Urinary bladder (tissue), 4 donors: ENCODE measurements at places on chromosomes 5 and 9.

DNA sequence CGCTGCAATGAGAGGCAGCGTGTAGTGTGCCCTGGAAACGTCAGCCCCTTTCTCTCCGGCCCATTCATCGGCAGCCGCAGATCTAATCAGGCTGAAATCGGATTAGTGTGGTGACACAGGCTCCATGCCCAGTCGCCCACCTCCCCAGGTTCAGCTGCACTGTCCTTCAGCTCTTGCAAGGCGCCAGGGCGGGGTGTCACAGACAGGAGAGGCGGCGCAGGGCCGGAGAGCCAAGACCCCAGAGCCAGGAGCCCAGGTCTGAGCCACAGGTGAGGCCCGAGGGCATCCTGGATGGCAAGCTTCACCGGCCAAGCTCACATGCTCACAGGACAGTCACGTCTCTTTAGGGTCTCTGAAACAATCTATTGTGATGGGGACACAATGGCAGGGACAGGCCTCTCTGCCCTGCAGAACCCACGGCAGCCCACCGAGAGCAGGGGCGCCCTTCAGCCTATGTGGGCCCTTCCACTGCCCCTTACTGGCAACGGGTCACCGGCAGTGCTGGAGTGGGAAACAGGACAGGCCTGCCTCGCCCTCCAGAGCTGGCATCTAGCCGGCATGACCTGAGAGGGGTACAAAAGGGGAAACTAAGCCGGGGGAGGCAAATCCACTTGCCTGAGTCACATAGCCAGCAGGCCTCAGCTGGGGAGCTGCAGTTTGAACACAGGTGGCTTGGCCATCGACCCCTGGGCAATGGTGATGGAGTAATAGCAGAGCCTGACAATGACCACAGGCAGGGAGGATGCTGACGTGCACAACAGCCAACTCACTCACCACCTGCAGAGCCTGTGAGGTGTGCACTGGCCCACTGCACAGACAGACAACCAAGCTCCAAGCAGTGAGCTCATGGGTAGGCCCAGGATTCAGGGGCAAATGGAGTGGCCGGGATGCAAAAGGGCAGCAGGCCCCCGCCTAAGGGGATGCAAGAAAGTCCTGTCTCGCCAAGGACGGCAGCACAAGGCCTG lies 48.1 kb downstream of the VAV2 start:
- DNase-seq, result no peak

GRCh38 chr9:115777610-115778009 lies 376.0 kb upstream of the PAPPA start:
- DNase-seq, result peak; percentile 50

DNA sequence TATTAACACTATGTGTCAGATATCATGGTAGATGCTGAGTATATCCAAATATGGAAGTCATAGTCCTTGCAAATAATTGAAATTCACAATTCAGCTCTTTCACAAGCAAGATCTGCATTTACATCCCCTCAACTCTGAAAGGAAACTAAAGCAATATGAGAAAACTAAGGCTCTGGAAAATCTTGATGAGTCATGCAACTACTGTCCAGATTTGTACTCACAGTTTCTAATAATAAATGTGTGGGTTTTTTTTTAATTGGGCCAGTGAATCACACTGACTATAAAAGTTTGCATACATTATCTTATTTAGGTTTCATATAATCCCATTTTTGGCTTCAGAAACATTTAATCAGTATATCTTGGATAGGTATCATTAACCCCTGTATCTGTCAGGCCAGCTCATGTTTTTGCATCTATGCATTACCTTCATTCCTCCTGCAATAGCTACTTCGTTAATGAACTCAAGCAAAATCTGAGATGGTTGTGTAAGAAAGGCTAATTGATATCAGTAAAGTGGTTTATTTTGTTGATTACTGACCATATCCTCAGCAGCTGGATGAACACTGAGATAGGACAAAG lies 58.7 kb upstream of the PRR16 start:
- DNase-seq, result no peak

DNA sequence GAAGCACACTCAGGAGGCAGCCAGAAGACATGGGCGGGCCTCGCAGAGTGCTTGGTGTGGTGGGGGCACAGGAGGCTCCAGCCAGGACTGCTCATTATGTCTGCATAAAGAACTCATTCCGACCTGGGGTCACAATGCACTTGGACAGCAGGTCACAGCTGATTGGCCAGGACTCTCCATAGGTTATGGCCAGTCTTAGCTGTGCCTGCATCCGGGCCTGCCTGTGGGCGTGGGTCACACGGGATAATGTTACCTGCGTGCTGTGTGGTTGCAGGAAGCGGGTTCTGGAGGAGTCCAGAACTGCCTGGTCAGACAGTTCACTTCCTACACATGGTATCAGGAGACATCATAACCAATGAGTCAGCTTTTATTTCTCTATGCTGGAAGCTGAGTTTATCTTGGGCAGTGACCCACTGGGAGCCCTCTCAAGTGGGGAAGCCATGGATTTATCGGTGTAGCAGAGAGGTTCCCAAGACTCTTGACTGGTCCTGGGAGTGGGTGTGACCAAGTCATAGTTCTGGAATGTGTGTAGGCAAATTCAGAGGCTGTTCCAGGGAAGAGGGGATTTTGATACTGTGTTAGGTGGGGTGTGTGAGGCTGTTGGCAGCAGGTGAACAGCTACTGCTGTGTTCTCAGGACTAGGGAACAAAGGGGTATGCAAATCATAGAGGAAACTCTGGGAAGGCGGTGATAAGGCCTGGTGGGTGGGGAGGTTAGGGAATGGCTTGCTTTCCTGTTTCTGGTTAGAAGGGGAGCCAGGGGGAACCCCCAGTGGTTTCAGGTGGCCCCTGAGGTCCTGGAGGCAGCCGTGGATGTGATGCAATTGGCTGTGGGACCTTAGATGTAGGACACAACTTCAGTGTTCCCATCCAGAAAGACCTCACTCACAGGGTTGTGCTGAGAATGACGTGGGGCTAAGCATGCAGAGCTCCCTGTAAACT lies 51.3 kb downstream of the ARHGEF37 start:
- DNase-seq, result no peak

GRCh38 chr5:18465833-18466681 lies 831.8 kb downstream of the TAF11L14 start:
- peak; percentile 52 for DNase-seq

DNA sequence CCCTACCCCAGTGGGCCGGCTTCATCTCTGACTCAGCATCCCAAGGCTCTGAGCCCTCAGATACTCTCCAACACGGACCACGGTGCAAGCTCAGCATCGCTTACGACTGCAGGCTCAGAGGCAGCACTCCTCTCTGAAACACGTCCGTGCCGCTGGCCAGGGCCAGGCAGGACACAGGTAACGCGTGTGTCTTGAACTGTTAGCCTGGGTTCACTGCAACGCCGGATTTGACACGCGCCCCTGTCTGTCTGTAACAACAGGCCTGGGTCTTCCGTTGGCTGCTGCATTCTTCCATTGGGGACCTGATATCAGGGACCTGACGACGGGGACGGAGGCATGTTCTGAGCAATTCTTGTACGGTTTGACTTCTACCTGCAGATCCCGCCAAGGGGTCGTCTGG lies 6.4 kb downstream of the SLC6A3 start:
- no peak for DNase-seq

- DNase-seq, result no peak
These were observed 207.5 kb downstream of the NXNL2 start for GRCh38 chr9:88742483-88742882.

- DNase-seq, result no peak
These were observed 175.7 kb downstream of the MELK start for GRCh38 chr9:36748322-36748899.

DNA sequence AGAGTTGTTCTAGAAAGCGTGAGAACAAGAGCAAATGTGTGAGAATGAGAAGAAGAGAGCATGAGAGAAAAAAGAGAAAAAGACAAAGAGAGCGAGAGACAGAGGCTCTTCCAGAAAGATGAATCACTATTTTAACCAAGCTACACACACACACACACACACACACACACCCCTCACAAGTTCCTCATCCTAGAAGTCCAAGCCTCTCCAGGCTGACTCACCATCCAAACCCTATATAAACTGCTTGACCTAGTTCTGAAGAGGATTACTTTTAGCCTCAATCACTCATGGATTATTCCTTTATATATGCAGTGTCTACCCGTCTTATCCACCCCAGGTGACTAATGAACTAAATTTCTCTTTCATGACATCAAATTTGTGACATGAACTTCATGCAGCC lies 37.6 kb downstream of the C9orf57 start:
- DNase-seq, result no peak

DNA sequence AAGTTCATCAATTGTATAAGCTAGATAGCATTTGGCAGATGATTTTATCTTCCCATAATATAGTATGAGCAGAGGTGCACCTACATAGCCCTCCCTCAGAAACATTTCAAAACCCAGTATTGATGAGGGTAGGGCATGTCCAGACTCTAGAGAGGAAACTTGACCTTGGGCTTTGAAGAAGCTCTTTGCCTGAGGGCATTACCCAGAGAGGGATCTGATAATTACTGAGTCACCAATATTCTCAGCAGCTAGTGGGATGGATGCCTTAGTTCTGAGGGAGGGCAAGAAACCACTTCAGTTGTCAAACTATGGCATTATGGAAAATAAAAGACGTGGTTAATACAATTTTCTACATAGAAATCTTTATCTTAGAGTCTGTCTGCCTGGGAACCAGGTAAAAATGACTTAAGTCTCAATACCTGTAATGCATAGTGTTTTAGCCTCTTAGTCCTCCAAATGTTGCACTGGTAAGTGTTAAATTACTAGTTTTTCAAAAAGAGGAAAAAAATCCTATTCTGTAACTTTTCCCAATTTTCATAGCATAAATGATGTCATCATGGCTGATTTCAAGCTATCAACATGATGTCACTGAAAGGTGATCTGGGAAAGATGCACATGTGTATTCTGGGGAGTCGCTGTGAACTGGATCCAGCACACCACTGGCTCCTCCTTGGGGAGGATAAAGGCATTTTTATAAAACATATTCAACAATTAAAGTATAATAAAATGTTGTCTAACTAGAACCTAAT lies 809.0 kb downstream of the KCTD16 start:
- no peak for DNase-seq

GRCh38 chr9:107693625-107694326 lies 204.2 kb upstream of the KLF4 start:
- no peak for DNase-seq

- no peak for DNase-seq
These were observed 9.2 kb upstream of the GRHPR start for GRCh38 chr9:37413311-37413710.

DNA sequence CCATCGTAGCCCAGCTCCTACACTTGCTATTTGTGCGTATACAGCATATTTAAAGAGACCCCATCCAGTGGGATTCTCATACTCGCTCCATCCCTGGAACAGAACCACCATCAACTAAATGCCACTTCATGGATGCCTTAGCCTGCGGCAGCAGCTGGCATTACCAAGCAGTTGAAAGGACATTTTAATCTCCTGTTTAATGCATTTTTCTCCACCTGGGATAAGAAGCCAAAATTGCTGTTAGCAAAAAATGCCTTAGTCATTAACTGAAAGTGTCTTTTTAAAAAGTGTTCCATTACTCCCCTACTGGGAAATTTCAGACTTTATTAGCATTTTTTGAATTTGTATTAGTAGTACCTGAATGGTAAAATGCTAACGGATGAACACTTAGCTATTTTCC lies 662.6 kb upstream of the MEF2C start:
- DNase-seq, result no peak

- DNase-seq, result no peak
These were observed 53.3 kb downstream of the NSUN2 start for GRCh38 chr5:6579535-6579934.

DNA sequence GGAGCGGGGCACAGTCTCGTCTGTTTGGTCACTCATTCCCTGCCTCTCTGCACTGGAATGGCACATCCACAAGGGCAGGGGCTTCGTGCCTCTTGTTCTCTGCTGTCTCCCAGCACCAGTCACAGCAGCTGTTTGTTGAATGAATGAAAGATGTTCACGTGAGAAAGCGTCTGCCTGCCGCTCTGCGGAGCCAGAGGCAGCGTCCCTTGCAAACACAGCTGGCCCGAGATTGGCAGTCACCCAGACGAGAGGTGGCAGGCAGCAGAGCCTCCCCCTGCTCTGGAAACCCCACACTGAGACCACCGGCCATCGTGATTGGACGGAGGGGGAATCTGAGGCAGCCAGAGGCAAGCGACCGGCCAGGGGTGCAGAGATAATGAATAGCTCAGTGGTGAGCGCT lies 6.0 kb upstream of the FAM163B start:
- no peak for DNase-seq

DNA sequence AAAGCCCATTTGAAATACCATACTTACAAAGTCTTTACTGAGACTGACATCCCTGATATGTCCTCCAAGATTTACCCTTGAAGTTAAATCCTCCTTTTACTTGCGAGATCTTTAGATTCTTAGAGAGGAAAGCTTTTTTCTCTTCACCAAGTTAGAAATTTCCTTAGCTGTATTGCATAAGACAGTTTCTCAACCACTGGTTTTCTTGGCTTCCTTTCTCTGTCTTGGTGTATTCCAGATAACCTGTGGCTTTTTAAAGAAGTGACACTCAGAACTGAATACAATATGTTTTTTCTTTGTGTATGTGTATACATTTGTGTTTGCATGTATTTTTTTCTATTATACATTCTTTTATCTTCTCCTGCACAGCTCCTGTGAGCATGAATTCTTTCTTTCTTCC lies 65.0 kb downstream of the SNCAIP start:
- DNase-seq, result no peak

DNA sequence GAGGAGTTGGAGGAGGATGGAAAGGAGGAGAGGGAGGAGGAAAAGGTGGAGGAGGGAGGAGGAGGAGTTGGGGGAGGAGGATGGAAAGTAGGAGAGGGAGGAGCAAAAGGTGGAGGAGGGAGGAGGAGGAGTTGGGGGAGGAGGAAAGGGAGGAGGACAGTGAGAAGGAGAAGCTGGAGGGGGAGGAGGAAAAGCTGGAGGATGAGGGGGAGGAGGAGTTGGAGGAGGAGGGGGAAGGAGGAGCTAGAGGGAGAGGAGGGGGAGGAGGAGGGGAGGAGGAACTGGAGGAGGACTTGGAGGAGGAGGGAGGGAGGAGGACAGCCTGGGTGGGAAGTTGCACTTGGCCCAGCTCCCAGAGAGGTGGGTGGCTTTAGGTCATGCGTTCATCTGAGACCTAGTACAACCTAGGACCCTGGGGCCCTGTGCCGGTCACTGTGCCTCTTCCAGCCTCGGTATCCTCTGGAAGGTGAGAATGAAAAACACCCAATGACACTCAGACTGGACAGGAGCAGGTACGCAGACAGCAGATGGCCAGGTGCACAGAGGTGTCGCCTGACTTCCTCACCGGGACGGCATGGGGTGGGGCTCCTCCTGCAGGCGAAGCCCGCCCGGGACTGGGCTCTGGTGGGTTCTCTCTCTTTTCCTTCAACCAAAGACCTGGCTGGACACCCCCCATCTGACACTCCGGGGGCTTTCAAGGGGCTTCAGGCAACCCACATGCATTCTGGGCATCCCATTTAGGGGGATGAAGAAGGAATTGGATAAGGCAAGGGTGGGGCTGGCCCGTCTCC lies 12.2 kb upstream of the SLC2A6 start:
- DNase-seq, result no peak

DNA sequence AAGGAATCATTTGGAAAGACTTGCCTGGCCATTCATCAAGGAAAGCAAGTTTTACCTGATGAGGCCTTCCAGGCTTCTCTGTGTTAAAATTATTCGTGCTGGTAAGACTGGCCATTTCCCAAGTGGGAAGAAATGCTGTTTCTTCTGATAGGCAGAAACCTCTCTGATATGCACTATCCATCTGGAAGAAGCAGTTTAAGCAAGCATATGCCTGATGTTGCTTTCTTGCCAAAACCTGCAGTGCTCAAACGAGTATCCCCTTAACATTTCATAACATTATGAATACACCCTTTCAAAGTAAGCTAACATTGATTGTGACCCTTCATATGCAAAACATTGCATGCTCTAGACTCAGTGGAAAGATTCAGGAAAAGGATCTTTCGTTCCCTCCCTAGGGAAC lies 36.0 kb upstream of the PRLR start:
- DNase-seq, result no peak

GRCh38 chr5:151351671-151352070 lies 4.3 kb upstream of the SLC36A2 start:
- no peak for DNase-seq
